H9 (cell line): ENCODE measurements at places on chromosomes 3 and 15.

DNA sequence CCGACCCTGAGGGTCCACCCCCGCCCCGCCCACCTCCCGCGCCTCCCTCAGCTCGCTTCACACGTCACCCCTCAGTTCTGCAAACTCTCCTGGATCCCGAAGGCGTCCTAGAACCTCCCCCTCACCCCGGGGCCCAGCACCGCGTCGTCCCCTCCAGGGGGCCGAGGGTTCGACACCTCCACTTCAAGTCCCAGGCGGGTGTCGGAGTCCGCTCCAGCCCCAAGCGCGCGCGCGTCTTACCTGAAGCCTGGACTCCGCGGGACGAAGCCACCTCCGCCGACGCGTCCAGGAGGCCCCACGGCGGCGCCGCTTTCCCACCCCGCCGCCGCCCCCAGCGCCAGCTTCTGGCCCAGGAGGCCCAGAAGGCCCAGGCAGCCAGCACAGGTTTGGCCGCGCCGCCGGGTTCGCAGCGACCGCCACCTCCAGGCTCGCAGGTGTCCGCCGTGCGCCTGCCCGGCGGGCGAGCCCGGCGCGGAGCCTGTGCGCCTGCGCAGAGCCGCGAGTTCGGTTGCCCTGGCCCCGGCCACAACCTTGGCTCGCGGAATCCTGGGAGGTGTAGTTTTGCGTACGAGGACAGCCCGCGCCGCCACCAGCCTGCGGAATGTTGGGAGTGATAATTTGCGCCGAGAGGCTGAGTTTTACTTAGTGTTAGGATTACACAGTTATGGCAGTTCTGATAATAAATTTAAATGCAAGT lies at the start of gene POMGNT2:
TSS of gene POMGNT2 (minus strand) at position 484 of the 697 bp plus-strand sequence. CDS start 24,648 bp downstream, outside the sequence.
- peak; percentile 91 for DNase-seq

- DNase-seq = no peak
Measured at GRCh38 chr3:148930752-148931151, 60.6 kb upstream of the GYG1 start.

GRCh38 chr15:98724048-98724447 lies 75.7 kb downstream of the IGF1R start:
- DNase-seq = no peak

DNA sequence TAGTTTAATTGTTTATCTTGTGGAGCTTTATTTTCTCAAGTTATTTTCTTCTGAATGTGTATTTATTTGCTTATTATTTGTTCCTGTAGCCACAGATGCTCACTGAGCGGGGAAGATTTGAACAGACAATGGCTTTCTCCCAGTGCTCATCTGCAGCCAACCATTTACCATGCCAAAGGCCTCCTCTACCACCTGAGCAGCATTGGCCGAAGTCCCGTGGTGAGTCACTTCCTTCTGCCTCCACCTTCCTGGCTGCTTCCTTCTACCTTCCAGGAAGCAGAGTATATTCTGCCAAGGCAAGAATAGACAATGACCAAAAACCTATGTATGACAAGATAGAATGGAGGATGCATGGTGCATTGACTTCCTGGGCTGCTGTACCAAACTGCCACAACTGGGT lies 443.1 kb downstream of the AGBL1 start:
- DNase-seq = no peak

- no peak for DNase-seq
Measured at GRCh38 chr3:125125821-125126245, 70.0 kb upstream of the HEG1 start.

DNA sequence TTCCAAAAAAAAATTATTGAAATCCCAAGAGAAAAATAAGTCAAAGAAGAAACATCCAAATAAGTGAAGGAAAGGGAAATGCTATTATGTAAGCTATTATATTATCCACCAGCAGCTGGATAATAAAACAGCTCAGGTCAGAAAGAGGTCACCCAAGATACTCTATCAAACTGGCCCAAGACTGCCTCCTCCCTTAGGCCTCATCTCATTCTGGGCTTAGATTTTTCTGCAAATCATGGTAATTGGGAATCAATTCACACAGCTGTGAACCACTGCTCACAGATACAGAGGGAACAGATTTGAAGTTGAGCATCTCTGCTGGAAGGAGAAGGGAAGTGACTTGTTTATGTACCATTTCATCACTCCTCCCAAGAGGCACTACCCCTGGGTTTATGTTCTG lies 294.6 kb upstream of the DPPA4 start:
- DNase-seq = no peak
